Renal pelvis (tissue), 12 donors: ENCODE measurements at places on chromosomes 1 and 21. TPM values are rescaled to one million over a fixed set of nuclear protein-coding genes. Genes with fewer than 3 reads are reported as not detected.

- DNase-seq, result no peak
These were observed 716 bp downstream of the OLIG2 start for GRCh38 chr21:33026443-33026858.

- peak; percentile 69 for DNase-seq
These were observed 1.4 kb downstream of the APP start for GRCh38 chr21:26169061-26169610.

DNA sequence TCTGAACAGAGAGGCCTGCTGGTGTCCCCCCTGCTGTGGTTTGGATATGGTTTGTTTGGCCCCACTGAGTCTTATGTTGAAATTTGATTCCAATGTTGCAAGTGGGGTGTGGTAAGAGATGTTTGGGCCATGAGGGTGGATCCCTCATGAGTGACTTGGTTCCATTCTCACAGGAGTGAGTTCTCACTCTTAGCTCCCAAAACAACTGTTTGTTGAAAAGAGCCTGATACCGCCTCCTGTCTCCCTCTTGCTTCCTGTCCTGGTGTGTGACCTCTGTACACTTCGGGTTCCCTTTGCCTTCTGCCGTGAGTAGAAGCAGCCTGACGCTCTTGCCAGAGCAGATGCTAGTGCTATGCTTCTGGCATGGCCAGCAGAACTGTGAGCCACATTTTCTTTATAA is 60.5 kb downstream of the C21orf91 start:
- no peak for DNase-seq

DNA sequence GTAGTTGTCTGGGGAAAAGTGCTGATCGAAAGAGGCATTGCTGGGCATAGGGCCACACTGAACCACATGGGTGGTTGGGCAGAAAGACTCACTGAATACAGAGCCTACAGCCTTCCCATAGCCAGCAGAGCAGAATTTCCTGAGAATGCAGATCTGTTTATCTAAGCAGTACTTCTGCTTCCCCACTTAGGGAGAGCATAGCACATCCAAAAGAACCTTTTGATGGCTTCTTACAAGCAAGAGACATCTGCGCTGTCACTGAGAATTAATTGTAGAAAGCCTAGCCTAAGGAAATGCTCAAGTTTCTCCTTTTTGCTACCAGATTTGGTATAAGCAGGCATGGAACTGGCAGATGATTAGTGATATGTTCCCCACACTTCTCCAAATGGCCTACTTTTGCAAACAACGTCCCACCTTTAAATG is 13.0 kb upstream of the KLHDC8A start:
- DNase-seq, result no peak

DNA sequence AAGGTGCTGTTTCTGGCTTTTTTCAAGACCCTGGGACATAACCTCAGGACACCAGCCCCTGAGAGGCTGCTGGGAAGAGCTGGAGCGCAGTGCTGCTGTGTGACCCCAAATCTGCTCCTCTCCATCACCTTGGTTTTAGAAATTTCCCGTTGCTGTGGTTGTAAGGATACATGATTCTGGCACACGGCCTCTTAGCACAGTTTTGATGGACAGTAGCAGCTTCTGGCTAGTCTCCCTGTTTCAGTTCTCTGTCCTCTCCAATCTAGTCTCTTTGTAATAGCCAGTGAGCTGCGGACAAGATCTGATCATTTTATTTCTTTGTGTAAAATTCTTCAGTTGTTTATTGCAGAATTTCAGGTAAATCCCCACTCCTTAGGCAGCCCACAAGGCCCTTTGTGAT is 3.1 kb downstream of the CLIC6 start:
- DNase-seq, result no peak

DNA sequence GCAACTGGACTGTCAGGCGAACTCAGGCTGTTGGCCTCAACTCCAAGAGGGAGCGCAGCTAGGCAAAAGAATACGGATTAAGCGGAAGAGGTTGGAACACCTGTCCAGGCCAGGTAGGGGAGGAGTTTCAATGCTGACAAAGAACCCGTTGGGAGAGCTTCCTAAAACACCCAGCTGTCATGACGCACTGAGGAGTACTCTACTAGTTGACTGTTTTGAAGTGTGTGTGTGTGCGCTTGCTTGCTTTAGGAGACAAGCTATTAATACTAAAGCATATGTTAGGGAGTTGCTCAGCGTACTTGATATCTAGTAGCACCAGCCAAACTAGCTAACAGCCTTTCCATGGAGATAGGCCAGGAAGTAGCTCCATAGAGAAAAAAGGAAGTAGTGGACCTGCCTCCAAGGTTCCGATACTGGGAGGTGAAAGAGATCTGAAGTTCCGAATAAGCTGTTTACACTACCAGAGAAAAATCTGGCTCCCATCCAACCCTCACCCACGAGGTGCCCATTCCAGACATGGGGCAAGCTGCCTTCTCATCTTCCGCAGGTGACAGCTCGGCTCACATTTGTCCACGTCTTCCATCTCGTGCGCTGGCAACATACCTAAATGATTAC is 974 bp upstream of the FNBP1L start:
- DNase-seq, result no peak

DNA sequence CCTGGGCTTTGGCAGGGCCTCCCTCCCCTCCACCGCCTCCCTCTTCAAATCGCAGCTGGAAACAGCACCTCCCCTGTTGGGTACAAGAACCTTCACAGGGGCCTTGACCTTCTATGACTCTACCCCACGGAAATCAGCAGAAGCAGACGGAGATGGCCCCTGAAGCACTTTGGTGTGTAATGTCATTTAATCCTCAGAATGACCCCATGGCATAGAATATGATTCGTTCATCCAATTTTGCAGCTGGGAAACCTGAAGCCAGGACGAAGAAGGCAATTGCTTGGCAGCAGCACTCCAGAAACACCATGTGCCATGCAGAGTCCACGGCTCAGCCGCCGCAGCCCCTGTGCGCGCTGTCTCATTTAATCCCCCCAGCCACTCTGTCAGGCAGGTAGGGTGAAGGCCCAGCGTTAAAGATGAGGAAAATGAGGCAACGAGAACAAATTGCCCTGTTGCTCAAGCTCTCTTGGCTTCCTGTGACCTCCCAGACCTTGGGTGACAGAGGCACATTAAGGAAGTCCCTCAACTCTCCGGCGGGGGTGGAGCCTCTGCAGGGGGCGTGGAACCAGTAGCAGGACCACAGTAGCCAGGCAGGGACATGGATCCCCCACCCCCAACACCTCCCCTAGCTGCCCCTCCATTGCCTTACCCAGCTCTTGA is 25.8 kb upstream of the LAPTM5 start:
- no peak for DNase-seq

GRCh38 chr1:231487910-231488309 is 40.6 kb upstream of the TSNAX start:
- no peak for DNase-seq

DNA sequence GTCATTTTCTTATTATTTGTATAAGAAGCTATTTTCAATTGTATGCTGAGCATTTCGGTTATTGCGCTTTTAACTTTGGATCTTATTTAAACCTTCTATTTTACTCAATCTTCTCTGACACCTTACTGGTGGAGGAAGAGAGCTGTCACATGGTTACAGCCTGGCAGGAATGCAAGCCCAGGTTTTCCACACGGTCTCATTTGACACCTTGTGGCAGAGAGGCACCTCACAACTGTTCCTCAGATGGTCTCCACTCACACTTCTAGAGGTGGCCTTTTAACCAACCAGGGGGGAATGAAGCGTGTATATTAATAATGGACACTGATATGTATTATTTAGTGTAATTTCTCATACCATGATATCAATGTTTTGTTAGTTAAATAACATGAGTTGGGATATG is 9.6 kb downstream of the OR2T33 start:
- no peak for DNase-seq

DNA sequence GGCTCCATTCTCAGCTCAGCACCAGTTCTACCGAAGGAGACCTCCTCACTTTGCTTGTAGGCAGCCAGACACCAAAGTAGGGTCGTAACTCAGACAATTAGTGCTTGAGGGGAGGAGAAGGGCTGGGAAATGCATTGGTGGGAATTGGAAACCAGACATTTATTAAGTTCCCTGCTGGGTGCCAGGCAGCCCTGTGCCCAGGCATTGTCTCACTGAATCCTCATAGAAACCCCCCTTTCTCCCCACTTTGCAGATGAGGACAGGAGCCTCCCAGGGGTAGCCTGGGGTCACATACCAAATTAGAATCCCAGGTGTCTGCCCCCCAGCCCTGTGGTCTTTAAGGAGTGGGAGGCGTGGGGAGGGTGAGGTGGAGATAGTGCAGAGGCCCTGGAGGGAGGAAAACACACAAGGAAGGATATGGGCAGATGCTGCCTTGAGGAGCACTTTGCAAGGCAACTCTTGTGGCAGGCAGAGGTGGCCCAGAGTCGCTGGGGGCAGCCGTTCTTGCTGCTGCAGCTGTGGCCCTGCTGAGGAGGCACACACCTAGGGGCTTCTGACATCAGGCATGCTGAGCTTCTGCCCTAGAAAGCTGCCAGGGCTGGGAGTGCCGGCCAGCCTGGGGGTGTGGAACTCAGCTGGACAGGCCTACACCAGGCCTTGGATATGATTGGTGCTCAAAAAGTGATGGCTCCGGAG is 29.4 kb downstream of the CDK18 start:
- DNase-seq, result no peak

- no peak for DNase-seq
These were observed 388.1 kb upstream of the VAMP3 start for GRCh38 chr1:7382971-7383370.

DNA sequence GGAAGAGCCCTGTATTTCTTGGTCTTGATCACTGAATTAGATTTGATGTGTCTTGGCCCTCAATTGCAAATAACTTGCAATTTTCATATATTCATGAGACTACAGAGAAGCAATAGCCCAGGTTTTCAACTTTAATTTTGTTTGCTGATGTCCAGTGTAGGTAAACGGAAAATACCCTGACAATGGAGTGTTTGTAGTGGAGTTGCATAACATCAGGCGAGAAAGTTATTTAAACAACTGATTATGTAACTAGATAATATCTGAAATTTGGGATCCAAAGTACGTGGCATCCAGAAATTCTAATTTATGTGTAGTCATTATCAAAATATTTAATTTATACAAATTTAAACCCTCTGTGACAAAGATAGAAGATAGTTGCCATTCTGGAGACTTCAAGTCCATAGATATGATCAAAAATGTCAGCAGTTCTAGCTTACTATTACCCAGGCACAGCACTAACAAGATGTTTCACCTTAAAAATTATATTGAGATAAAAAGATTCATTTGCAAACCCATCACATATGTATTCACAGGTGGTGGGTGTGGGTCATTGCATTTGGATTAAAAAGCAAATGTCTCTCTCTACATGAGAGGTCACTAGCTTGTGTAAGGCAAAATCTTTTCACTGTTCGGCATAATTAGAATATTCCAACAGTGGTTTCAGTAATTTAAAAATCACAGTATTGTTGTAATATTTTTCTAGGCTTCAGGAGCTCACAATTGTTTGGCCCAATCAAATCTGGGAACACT is 150.7 kb downstream of the KCTD3 start:
- no peak for DNase-seq

Gene GJC2
- 1.1 TPM for polyA plus RNA-seq

Gene IL20
- not detected for polyA plus RNA-seq

Gene KIF21B
- polyA plus RNA-seq, result 2.4 TPM

Gene ILDR2
- polyA plus RNA-seq, result 16.9 TPM

Gene SLAMF9
- not detected for polyA plus RNA-seq

Gene S100A3
- polyA plus RNA-seq, result 0.19 TPM

Gene AUNIP
- 3.0 TPM for polyA plus RNA-seq
